CD4-positive, CD25-positive, alpha-beta regulatory T cell (primary cell): ENCODE measurements at places on chromosomes 16 and 17.

DNA sequence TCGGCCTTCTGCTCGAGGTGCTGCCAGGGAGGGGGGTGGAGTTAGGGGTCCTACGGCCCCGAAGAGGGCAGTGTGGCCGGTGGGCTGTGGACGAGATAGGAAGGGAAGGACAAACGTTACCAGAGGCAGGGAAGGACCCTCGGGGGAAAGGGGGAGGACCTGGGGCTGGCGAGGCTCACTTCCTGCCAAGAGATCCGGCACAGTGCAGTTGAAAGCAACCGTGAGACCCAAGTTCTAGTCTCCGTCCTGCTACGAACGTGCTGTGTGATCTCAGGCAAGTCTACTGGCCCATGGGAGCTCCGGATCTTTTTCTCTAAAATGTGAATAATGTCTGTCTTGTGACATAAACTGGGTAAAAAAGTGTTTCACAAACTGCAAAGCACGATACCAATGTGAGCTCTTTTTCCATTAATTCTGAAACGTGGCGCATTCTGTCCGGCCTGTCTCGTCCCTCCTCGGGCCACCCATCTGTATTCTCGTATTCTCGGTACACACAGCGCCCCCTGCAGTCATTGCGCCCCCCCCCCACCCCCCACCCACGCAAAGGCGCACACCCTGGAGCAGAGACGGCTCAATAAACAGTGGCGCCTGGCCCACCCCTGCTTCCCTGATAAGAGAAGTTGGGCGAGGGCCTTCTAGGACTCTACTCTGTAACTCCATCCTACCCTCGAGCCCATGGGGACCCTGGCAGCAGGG lies 8.8 kb downstream of the CYGB start:
- H3K27ac ChIP-seq: peak overlapping the region; percentile 33
- H3K4me3 ChIP-seq: no peak overlapping the region
- H3K36me3 ChIP-seq: no peaks in the 10 kb centered on the region

DNA sequence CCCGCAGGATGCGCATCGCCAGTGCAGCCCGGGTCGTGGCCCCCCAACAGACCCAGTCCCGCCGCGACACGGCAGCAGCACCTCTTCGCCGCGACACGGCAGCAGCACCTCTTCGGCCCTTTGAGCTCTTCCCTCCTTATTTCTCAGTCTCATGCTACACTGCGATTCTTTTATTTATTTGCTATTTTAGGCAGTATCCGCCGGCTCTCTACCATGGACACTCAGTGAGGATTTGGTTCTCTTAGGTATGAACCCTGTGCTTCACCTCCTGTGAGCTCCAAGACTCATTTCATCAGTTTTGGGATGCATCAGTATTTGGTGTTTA lies 8.3 kb upstream of the MAP2K3 start:
- H3K4me3 ChIP-seq: peak overlapping the region; percentile 71
- H3K4me1 ChIP-seq: peaks cover 43% of the 10 kb centered on the region
- no peaks in the 10 kb centered on the region for H3K36me3 ChIP-seq
- H3K27me3 ChIP-seq: no peaks in the 10 kb centered on the region
- H3K27ac ChIP-seq: peak overlapping the region; percentile 89

DNA sequence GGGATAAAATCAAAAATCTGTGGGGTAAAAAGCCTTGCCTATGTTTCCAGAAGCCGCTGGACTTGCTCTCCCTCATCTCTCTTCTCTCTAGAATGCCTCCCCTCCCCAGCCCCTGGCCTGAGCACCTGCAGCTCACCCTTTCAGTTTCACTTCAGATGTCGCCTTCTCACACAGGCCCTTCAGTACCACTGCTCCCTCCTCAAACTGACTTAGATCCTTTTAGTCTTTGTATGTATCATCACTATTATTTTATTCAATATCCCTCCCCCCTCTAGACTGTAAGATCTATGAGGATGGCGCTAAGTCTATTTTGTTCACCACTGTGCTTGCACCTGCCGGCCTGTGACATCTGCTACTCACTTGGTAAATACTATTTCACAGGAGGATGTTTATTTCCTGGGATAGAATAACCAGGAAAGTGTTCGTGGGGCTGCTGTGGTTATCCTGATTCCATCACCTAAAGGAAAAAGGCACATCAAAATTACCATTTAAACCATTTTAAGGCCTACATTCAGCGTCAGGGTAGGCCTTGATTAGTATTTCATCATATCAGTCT lies 122.3 kb downstream of the MRTFB start:
- H3K4me3 ChIP-seq: peak overlapping the region; percentile 66
- no peak for DNase-seq
- no peak overlapping the region for H3K27ac ChIP-seq

DNA sequence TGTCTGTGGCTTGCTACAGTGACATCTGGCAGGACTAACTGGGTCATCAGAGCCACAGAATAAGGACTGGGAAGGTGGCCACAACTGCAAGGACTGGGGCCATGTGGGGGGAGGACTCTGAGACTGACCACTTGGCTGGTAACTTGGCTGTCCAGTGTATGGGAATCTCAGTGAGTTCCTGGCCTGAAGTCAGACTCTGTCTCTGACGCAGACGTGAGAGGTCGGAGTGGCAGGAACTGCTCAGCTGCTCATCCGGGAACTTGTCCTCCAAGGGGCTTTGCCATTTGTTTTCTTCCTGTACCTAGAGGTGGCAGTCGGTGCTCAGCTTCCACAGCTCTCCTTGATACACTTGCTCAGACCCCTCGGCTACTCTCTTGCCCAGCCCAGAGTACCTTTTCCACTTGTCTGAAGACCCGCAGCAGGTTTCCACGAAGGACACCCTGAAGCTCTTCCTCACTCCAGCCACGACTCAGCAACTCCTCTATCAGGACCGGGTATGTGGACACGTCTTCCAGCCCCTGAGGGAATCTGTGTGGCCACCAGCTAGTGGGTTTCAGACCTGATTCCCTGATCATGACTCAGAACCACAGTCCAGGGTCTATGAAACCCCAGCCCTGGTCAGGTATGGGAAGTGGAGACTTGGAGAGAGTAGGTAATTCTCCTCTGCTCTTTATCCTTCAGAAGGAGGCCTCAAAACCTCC lies 7.3 kb upstream of the DPEP3 start:
- H3K4me1 ChIP-seq: peaks cover 22% of the 10 kb centered on the region
- H3K27me3 ChIP-seq: no peaks in the 10 kb centered on the region
- no peak for DNase-seq
- no peak overlapping the region for H3K4me3 ChIP-seq
- H3K36me3 ChIP-seq: no peaks in the 10 kb centered on the region

GRCh38 chr16:31344712-31345111 lies 10.3 kb upstream of the ITGAX start:
- no peaks in the 10 kb centered on the region for H3K4me1 ChIP-seq
- H3K36me3 ChIP-seq: no peaks in the 10 kb centered on the region
- DNase-seq: no peak
- H3K27ac ChIP-seq: no peak overlapping the region
- H3K4me3 ChIP-seq: no peak overlapping the region

- H3K27ac ChIP-seq: no peak overlapping the region
- peaks cover 18% of the 10 kb centered on the region for H3K36me3 ChIP-seq
- no peak for DNase-seq
- no peaks in the 10 kb centered on the region for H3K4me1 ChIP-seq
- H3K4me3 ChIP-seq: no peak overlapping the region
Measured at GRCh38 chr17:64213995-64214811, 48.9 kb downstream of the TEX2 start.

- peak; percentile 70 for DNase-seq
- peak overlapping the region; percentile 62 for H3K27ac ChIP-seq
- no peak overlapping the region for H3K4me3 ChIP-seq
- peaks cover 78% of the 10 kb centered on the region for H3K36me3 ChIP-seq
- H3K27me3 ChIP-seq: no peaks in the 10 kb centered on the region
Measured at GRCh38 chr17:78112518-78113471, 15.8 kb downstream of the TMC6 start.

- H3K4me1 ChIP-seq: no peaks in the 10 kb centered on the region
- peaks cover 17% of the 10 kb centered on the region for H3K36me3 ChIP-seq
- no peak for DNase-seq
- H3K4me3 ChIP-seq: no peak overlapping the region
- H3K27me3 ChIP-seq: no peaks in the 10 kb centered on the region
Measured at GRCh38 chr17:46722662-46723285, 95.7 kb downstream of the WNT3 start.

DNA sequence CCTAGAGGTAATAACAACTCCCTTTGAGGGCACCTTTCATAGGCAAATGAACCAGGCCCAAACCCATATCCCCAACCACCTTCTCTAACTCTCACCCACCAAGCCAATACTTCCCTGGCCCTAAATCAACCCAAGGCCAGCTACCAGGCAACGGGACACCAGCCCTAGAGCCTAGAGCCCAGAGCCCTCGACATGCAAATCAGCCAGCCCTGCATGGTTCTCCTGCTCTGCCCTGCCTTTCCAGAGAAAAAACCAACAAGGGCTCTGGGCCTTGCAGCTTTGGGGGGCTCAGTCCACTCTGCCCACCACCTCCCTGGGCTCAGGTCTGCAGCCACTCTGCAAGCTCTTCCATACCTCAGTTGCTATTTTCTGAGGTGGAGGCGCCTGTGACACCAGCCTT lies 55.0 kb downstream of the PITPNM3 start:
- DNase-seq: no peak
- no peak overlapping the region for H3K4me3 ChIP-seq
- peaks cover 1% of the 10 kb centered on the region for H3K4me1 ChIP-seq
- H3K36me3 ChIP-seq: no peaks in the 10 kb centered on the region
- H3K27ac ChIP-seq: no peak overlapping the region

DNA sequence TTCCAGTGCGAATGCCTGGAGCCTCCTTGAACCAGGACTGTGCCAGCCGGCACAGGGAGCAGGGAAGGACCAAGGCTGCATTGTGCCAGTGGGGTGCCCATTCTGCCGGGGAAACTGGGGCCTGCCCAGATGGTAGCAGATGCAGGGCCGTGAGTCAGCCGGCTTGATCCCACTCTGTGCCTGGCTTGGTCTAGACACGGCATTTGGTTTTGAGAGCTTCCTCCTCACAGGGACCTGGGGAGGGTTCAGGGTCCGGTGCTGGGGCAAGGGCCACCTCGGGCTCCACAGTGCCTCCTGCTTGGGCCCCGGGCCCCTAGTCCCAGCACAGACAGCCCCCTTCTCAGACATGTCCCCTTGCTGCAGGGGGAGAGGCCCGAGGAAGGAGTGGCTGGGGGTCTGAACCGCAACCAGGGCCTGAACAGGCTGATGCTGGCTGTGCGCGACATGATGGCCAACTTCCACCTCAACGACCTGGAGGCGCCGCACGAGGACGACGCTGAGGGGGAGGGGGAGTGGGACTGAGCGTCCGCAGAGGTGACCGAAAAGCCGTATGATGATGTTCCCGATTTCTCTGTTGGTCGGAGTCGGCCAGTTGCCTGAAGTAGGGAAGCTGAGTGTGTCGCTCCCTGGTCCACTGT lies 7.8 kb upstream of the MC1R start:
- no peak for DNase-seq
- H3K4me1 ChIP-seq: no peaks in the 10 kb centered on the region
- peaks cover 16% of the 10 kb centered on the region for H3K36me3 ChIP-seq
- no peak overlapping the region for H3K27ac ChIP-seq
- no peaks in the 10 kb centered on the region for H3K27me3 ChIP-seq
- H3K4me3 ChIP-seq: no peak overlapping the region

- DNase-seq: no peak
- H3K27ac ChIP-seq: no peak overlapping the region
- no peak overlapping the region for H3K4me3 ChIP-seq
- H3K4me1 ChIP-seq: no peaks in the 10 kb centered on the region
- no peaks in the 10 kb centered on the region for H3K36me3 ChIP-seq
Measured at GRCh38 chr17:82675476-82676245, 22.8 kb downstream of the RAB40B start.

DNA sequence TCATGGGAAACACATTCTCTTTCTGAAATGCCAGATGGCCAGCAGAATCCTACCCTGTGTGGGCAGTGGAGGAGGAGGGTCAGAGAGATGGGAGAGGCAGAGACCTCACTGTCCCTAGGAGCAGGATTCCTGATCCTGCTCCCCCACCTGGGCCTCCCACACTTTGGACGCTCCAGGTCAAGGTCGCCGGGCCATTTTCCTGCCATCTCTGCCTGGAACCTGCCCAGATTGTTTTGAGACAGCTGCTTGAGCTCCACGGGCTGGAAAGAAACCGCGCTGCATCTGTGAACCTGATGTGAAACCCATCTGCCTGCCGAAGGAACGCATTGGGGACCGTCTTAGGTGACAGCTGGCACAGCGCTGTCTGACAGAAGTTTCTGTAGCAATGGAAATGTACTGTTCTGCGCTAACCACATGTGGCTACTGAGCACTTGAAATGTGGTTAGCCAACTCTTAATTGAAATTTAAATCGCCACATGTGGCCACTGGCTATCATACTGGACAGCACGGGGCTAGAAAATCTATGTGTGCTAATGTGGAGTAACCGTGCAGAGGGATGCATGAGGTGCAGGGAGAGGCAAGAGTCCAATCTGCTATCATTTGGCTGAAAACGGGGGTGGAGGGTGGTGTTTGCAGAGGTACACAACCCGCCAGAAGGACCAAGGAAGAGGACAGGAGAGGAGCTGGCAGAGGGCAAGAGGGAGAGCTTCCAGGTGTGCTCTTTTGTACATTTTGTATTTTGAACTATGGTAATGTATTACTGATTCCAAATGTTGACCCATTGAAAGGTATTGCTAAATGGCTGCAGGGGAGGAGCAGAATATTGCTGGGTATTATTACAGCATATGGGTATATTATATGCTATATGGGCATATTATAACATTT lies 15.4 kb upstream of the NUBP1 start:
- no peaks in the 10 kb centered on the region for H3K36me3 ChIP-seq
- no peaks in the 10 kb centered on the region for H3K27me3 ChIP-seq
- no peak for DNase-seq
- H3K4me3 ChIP-seq: no peak overlapping the region
- no peaks in the 10 kb centered on the region for H3K4me1 ChIP-seq
- H3K27ac ChIP-seq: no peak overlapping the region

- no peak for DNase-seq
- peaks cover 43% of the 10 kb centered on the region for H3K4me1 ChIP-seq
- peak overlapping the region; percentile 83 for H3K4me3 ChIP-seq
Measured at GRCh38 chr16:30368122-30368791, 2.0 kb downstream of the TBC1D10B start.

DNA sequence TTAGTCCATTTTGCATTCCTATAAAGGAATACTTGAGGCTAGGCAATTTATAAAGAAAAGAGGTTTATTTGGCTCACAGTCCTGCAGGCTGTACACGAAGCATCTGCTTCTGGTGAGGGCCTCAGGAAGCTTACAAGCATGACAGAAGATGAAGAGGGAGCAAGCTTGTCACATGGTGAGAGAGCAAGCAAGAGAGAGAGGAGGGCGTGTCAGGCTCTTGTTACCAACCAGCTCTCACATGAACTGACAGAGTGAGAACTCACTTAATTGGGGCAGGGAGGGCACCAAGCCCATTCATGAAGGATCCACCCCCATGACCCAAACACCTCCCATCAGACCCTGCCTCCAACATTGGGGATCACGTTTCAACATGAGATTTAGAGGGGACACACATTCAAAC lies 1.6 kb downstream of the CHCT1 start:
- H3K4me1 ChIP-seq: peaks cover 10% of the 10 kb centered on the region
- no peak for DNase-seq
- H3K27ac ChIP-seq: no peak overlapping the region
- H3K4me3 ChIP-seq: no peak overlapping the region
- H3K36me3 ChIP-seq: no peaks in the 10 kb centered on the region

GRCh38 chr17:77322514-77323412 lies 182.0 kb downstream of the SEC14L1 start:
- peaks cover 45% of the 10 kb centered on the region for H3K4me1 ChIP-seq
- H3K27me3 ChIP-seq: no peaks in the 10 kb centered on the region
- no peak overlapping the region for H3K27ac ChIP-seq
- DNase-seq: no peak

GRCh38 chr17:36092230-36092629 lies 2.3 kb upstream of the CCL3 start:
- no peak overlapping the region for H3K4me3 ChIP-seq
- DNase-seq: no peak
- no peaks in the 10 kb centered on the region for H3K36me3 ChIP-seq
- H3K27ac ChIP-seq: no peak overlapping the region
